ENCODE measurements at places on chromosomes 3 and 15.

DNA sequence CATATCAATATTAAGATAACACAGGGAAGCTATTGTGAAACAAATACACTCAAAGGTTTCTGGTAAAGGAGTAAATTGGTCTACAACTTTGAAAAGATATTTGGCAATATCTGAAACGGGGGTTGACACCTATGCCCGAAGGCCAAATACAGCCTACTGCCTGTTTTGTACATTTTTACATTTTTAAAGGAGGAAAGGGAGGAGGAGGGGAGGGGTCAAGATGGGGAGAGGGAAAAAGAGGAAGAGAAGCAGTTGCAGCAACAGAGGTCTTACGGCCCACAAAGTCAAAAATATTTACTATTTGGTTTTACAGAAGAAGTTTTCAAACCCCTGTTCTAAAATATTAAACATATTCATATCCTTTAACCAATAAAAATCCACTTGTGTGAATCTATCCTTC lies 94.2 kb downstream of the FMN1 start:
- no peak for DNase-seq

GRCh38 chr15:57337868-57338411 lies 38.4 kb upstream of the CGNL1 start:
- DNase-seq = no peak

- no peak for DNase-seq
These were observed 114.5 kb downstream of the SUCNR1 start for GRCh38 chr3:151987893-151988292.

GRCh38 chr15:35934383-35935049 lies 388.6 kb upstream of the DPH6 start:
- DNase-seq = no peak

GRCh38 chr3:133712017-133712416 lies 34.2 kb upstream of the TF start:
- DNase-seq = no peak

DNA sequence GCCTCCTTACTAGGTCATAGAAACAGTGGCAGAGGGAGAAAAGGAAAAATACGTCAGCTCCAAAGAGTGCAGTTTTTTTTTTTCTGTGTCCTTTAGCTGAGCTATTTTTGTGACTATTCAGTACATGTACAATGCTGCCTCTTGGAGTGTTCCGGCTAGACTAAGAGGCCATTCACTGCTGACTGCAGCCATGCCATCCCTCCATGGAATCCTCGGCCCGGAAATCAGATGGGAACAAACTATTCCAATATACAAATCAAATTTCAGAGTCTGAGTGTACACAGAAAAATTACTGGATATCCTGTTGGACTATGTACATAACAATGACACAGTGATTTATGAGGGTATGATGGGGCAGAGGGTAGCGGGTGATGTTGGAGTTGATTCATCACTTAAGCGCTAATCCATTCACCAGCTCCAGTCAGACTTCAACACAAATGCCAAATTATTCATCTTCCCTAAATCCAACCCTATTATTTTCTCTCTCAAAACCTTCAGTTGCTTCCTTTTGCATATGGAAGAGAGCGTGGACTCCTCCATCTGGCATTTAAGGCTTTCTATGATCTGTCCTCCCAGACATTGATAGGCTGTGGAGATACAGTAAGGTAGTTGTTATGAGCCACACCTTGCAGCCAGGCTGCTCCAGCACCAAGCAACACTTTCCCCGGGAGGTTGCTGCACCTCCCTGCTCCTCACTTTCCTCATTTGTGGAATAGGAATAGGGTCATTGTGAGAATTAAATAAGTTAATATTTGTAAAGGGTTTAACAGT lies 109.1 kb downstream of the LPP start:
- no peak for DNase-seq

DNA sequence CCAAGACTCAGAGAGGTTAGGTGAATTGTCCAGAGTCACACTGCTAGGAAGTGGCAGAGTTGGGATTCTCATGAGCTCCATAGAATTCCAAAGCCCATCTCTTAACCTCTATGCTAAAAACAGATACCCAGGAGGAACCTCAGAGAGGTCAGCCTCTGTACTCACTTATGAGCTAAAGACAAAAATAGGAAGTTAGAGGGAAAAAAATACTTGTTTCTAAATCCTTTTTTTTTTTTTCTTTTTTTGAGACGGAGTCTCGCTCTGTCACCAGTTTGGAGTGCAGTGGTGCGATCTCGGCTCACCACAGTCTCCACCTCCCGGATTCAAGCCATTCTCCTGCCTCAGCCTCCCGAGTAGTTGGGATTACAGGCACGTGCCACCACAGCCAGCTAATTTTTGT lies 31.4 kb downstream of the FSD2 start:
- DNase-seq = no peak

DNA sequence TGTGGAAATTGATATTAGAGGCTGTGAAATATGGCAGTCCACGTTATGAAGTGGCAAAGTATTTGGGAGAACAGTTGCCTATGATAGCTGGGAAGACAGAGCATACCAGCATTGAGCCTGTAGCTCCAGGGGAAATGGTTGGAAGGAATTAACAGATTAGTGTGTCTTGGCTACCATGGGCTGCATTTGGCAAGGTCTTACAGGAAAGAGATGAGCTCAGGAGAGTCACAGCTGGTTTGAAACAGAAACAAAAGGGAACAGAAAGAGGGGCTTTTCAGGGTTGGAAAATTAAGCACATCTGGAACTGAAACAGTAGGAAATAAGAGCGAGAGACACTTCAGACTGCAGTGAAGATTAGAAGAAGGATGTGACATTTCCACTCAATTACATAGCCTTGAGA lies 141.7 kb downstream of the FBLN2 start:
- no peak for DNase-seq

DNA sequence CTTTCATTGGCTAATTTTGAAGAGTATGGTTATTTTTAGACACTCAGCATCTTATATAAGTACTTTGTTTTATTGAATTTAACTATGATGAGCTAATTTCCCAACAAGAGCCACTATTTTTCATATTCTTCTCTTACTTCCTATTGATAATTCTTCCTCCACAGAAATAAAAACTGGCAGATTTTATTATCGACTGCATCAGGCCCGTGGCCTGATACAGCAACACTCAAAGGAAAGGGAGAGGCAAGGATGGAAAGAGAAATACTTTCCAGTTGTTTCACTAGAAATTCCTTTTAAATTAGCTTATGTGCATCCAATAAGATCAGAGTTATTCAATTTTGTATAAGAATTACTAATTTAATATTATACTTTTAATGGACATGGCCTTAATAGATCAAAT lies 886.3 kb downstream of the ROBO1 start:
- DNase-seq = no peak

DNA sequence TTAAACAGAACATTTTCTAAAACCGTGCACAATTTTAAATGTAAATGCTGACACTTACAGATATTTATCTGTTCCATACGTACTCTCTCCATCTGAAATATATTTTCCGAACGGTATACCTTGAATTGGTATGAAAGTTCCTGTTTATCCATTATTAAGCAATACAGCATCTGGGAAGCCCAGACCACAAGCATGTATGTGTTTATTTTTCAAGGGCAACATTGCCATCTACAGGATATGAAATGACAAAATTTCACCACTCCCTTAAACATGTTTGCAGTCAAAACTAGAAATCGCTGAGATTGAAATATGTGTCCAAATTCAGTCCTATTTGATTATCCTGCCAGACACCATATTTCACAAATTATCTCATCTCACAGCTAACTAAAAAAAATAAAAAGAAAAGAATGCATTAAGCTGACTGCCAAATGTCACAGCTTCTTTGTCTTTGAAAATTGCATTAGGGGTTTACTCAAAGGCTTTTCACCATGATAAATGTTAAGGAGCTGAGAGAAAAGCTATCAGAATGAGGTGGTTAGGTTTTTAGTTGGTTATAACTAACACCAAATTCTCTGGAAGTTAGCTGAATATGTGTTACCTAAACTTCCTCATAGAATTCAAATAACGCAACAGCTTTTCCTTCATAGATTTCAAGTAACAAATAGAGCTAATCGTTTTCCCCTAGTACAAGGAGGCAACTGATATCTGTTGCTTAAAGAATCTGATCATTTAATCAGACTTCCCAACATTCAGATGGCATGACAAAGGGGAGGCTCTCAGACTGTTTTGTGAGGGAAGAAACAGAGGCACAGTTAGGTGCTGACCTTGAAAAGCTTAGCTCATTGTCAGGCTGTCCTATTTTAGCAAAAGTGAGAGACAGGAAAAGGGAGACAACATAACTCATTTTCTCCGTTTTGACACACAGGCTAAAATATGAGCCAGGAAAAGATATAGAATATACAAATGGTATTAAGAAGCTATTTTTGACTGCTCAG lies 533.1 kb downstream of the TBL1XR1 start:
- DNase-seq = no peak

DNA sequence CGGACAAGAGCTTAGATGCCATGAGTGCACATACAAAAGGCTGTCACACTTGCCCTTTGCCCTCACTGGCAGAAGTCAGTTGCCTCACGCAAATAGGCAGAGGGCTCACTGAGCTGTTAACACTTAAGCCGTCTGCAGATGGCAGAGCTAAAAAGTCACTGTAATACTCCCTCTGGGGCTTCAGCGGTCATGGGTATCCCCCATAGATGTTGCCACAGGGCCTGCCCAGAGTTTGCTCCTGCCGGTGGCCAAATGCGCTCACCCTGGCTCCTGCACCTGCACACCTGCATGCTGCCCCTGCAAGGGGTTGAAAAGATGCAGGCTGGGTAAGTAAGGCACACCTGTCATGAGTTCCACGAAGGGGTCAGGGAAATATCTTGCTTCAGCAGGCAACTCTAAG lies 741.5 kb downstream of the EDEM1 start:
- DNase-seq = no peak

- peak; percentile 71 for DNase-seq
These were observed 6.3 kb upstream of the CDC25A start for GRCh38 chr3:48194446-48195071.

GRCh38 chr3:126132751-126133511 lies 47.5 kb downstream of the ALDH1L1 start:
- DNase-seq = peak; percentile 2

DNA sequence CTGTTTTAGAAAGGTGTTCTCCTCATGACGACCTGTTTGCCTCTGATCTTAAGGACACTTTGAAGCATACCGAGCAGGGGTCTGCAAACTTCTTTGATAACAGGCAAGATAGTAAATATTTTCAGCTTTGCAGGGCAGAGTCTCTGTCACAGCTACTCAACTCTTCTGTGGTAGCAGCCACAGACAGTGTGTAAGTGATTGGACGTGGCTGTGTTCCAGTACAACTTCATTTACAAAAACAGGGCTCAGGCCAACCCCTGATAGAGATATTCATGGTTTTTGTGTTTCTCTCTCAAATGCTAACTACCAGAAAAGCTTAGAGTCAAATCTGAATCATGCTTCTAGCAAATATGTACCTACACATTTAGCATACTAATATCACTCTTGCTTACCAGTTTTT lies 51.5 kb downstream of the TGFBR2 start:
- no peak for DNase-seq
